ENCODE measurements at places on chromosomes 2 and 18.

GRCh38 chr2:72141032-72141645 is 6.5 kb downstream of the CYP26B1 start:
- no peak for DNase-seq

- peak; percentile 62 for DNase-seq
Measured at GRCh38 chr2:232634206-232635150, 1.1 kb downstream of the EFHD1 start.

GRCh38 chr2:207073412-207073800 is 92.3 kb downstream of the KLF7 start:
- DNase-seq = no peak

- DNase-seq = no peak
Measured at GRCh38 chr2:105425936-105426625, 27.2 kb upstream of the FHL2 start.

DNA sequence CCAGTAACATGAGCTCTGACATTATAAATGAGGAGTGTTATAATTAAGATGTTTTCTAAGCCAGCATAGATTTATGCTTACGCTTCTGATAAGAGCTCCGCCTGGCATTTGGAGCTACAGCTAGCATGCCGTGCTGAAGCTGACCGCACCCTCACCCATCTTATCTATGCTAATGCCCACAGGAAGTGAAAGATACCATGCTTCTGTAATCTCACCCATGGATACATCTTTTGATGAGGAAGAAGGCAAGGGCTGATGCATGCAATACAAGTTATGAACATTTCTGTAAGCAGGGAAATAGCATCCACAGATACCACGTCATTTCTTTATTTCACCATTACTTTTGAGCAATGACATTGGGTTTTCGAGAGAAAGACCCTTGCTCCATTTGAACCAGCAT is 82.3 kb downstream of the ARL4C start:
- DNase-seq = no peak

- DNase-seq = no peak
Measured at GRCh38 chr18:48017635-48018034, 87.2 kb upstream of the SMAD2 start.

- DNase-seq = no peak
Measured at GRCh38 chr2:50838316-50838715, 193.6 kb downstream of the NRXN1 start.

- DNase-seq = no peak
Measured at GRCh38 chr2:10238396-10238795, 64.3 kb upstream of the HPCAL1 start.

GRCh38 chr2:23423873-23424680 is 39.1 kb downstream of the KLHL29 start:
- DNase-seq = no peak

- no peak for DNase-seq
Measured at GRCh38 chr2:144208924-144209323, 311.0 kb downstream of the ZEB2 start.

- peak; percentile 79 for DNase-seq
Measured at GRCh38 chr2:66305718-66306117, 129.2 kb upstream of the MEIS1 start.

DNA sequence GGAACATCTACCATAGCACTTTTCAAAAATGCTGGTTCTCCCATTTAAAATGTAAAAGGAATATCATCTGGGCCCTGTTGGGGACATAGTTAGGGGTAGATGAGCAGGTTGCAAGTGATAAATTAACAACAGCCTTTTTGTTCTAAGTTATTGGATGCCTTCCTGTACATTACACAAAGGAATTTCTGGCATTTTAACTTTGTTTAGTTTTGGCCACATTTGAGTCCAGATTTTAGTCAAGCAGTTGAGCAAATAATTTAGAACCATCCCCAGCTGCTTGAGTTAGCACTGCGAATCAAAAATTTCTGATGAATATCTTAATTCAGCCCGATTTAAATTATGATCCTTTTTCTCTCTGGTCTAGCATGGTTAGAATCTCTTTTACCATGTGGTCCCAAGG is 124.4 kb downstream of the TTC27 start:
- no peak for DNase-seq

- no peak for DNase-seq
Measured at GRCh38 chr2:11891671-11892440, 145.4 kb downstream of the LPIN1 start.

GRCh38 chr18:30800800-30801199 is 241.7 kb downstream of the DSC3 start:
- DNase-seq = no peak

GRCh38 chr2:108787216-108787541 is 608 bp downstream of the CCDC138 start:
- no peak for DNase-seq

- no peak for DNase-seq
Measured at GRCh38 chr2:195674491-195675221, 17.6 kb downstream of the SLC39A10 start.

- no peak for DNase-seq
Measured at GRCh38 chr18:42545825-42546224, 569.7 kb downstream of the RIT2 start.
